HFF-Myc (cell line): ENCODE measurements at places on chromosomes 7 and 10.

DNA sequence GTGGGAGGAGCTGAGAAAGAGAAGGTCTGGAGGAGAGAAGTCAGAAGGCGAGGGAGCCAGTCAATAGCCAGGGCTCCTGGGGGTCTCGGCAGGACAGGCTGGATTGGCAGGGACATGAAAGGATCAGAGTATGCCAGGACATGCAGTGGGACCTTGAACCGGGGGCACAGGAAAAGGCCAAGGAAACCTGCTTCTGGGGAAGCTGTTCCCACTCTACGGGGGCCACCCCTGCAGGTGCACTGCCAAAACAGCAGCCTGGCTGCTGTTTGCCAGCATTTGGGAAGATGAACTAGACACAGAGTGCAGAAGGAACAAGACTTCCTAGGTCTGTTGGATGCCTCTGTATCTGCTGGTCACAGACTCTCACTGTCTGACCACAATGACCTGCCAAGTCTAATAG is 194.9 kb upstream of the PRSS58 start:
- no peak for DNase-seq

GRCh38 chr7:109109558-109109957 is 539.9 kb downstream of the DNAJB9 start:
- DNase-seq: no peak

- no peak for DNase-seq
Measured at GRCh38 chr7:6332386-6332785, 60.0 kb upstream of the CYTH3 start.

GRCh38 chr7:138563808-138564207 is 103.7 kb downstream of the TRIM24 start:
- DNase-seq: no peak

DNA sequence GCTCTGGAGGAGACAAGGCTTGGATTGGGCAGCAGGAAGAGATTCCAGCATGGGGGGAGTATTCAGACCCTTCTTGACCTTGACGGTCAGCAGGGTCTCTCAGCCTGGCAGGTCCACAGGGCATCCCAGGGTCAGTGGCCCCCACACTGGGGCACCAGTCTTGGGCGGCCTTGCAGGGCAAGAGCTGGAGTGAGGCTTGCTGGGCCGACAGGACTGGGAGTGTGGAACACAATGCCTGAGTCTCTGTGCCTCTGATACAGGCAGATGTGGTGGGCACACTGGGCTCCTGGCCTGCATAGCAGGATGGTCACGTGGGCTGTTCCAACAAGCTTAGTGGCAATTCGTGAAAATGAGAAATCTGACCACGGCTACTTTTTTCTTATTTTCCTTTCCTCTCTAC is 229.7 kb downstream of the TCERG1L start:
- DNase-seq: no peak

DNA sequence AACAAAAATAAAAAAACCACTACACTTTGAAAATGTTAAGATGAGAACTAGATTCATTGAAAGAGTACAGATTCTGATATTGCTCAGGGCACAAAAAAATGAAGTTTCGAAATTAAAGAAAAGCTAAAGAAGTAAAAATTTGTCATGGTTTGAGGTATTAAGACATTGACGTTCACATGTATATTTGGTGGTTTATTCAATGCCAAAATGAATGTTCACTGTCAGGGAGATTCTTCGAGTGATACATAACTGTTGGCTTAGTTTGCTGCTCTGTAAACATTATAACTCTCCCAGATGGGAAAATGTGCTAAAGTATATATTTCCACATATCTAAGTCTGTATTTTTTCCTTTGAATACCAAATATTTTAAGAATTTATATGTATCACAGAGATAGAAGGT is 345.0 kb downstream of the SEMA3D start:
- DNase-seq: no peak

GRCh38 chr10:45596526-45596925 is 76.0 kb downstream of the ZFAND4 start:
- no peak for DNase-seq

DNA sequence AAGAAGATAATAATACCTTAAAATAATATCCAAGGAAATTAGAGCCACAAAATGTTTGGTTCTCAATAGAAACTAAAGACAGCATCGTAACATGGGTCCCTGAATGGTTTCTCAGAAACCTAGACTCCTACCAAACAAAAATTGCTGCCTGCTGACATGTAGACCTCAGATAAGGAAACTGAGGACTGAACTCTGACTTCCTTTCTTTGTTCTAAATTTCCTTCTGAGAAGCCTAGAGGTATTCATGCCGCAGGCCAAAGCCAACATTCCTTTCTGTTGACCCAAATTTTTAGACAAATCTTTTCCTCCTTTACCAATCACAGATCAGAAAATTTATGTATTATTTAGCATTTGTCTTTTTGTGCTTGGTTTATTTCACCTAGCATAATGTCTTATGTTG is 816.7 kb upstream of the PHF14 start:
- DNase-seq: no peak

- no peak for DNase-seq
Measured at GRCh38 chr10:43683451-43684291, 35.0 kb upstream of the ZNF32 start.

DNA sequence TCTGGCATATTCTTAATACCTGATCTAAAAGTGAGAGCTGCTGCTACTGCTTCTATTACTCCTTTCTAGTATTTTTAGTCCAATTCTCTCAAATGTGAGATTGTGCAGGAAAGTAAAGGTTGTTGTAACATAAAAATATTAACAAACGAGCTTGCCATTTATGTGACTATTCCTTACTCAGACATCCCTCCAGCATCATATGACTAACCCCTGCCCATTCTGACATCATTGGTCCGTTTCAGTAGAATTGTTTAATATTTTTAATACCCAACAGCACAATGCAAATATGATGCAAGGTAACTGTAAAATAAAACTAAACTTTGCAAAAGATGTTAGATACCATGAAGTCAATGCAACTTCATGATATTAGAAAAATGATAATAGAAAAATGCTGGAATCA is 83.6 kb downstream of the CFAP58 start:
- no peak for DNase-seq
